ENCODE measurements at places on chromosomes 16 and 17.

- DNase-seq = no peak
These were observed 219.3 kb upstream of the GSE1 start for GRCh38 chr16:85393674-85394451.

GRCh38 chr17:12631076-12631475 is 34.6 kb upstream of the MYOCD start:
- DNase-seq = no peak

DNA sequence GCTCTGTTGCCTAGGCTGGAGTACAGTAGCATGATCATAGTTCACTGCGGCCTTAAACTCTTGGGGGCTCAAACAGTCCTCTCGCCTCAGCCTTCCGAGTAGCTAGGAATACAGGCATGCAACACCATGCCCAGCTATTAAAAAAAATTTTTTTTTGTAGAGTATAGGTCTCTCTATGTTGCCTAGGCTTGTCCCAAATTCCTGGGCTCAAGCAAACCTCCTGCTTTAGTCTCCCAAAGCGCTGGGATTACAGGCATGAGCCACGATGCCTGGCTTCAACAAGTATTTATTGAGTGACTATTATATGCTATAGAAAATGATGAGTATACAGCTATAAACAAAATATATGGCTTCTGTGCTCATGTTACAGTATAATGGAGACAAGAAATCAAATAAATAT is 66.7 kb upstream of the C17orf78 start:
- no peak for DNase-seq

DNA sequence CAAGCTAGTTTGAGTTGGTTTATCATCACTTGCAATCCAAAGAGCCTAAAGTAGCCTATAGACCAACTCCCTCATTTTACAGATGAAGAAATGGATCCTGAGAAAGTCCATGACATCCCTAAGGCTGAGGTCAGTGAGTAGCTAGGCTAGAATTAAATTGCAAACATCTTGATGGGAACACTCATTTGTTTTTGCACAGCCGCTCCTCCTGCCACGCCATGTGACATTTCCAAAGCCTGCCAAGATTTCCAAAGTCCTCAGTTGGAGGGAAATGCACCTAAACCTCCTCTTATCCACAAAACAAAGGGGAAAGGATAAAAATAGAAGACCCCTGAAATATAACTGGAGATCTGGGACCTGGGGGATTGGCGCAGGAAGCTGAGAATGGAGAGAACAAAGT is 15.0 kb downstream of the TMEM92 start:
- DNase-seq = no peak

- DNase-seq = no peak
These were observed 62.0 kb upstream of the TMEM132E start for GRCh38 chr17:34517406-34517805.

DNA sequence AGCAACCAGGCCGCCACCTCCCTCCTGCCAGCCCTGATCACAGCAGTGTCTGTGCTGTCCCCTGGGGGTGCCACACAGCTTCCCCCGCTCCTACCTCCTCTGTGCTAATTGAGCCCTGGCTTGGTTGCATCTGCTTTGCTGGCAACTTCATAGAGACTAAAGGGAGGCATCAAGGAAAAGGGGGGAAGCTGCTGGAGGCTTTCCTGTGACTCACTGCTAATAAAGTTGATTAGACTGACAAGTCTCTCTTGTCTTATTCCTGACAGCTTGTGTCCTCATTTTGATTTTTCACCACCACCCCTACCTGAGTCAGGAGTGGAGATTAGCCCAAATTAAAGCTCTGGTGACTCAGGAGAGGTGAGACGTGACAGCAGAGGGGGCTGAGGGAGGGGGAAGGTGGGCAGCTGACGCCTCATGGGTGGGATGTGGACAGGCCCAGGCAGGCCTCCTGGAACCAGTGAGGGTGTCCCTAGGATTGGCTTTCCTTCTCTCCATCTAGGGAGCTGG is 310.0 kb downstream of the CBLN1 start:
- DNase-seq = peak; percentile 73

DNA sequence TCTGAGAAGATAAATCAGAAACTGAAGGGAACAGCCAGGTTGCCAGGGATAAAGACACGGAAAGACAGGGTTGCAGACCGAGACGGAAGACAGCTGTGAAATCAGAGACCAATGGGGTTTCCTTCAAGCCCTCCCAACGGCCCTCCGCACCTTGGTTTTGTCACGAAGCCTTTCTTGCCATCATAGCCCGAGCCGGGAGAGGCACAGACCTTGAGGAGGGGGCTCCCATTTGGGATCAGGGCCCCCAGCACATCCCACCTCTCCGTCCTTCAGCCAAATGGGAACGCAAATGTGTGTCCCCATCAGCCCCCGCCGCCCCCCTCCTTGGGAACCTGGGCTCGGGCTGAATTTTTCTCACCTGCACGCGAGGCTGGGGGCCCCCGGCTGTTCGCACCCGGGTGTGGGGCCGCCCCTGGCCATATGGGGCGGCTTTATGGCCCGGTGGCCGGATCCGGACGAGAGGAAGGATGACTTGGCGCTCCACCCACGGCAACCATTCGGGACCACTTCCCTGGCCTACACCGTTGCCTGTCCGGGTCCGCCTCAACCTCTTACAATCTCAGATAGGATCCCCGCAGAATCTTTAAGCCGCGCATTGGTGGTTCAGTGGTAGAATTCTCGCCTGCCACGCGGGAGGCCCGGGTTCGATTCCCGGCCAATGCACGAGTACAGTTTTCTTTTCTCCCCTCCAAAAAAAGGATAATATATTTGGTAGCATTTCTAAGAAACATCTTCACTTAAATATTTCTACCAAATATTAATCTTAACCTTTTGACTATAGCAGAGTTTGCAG is 1.4 kb upstream of the HES7 start:
- peak; percentile 86 for DNase-seq

DNA sequence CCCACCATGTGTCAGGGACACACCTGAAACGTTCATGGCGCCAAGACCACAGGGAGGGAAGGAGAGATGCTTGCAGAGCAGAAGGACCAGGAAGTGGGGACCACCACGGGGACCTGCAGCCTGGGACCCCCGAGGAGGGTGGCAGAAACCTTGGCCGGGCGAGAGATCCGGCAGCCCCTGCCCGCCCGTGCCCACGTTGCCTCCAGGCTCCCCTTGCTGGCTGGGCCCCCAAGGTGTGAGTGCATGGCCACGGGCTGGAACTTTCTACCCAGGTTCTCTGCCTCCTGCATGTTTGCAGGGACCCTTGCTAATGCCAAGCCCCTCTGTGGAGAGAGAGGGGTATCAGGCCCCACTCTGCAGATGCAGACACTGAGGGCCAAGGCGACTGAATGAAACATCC is 50.4 kb downstream of the USP22 start:
- DNase-seq = no peak

- no peak for DNase-seq
These were observed 31.3 kb downstream of the MPHOSPH6 start for GRCh38 chr16:82138478-82139285.

DNA sequence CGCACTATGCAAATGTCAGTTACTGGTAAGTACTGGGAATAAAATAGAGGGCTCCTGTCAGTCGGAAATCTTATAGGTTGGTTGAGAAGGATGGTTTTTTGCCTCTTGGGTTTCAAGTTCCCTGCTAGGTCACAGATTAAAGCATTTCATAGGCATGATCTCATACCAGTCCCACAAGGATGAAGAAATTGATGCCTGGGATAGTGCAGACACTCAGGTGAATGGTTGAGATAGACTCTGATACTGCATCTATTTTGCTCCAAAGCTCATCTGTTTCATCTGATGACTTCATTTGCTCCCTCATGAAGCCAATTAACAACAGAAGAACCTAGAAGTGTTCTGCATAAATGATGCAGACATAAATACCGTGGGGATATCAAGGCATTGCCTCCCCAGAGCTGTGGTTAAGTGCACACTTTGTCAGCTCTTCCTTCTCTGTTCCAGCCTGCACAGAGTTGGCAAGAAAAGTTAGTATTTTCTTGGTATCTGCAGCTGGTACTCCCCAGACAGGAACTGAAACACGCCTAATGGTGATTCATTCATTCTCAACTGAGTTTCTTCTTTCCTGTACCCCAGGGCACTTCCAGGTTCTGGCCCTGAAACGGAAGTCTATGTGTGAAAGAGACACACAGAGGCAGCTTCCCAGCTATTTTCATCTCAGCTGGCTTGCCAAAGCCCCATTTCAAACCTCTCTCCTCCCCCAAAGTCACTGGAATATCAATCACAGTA is 418.3 kb upstream of the SALL1 start:
- no peak for DNase-seq

DNA sequence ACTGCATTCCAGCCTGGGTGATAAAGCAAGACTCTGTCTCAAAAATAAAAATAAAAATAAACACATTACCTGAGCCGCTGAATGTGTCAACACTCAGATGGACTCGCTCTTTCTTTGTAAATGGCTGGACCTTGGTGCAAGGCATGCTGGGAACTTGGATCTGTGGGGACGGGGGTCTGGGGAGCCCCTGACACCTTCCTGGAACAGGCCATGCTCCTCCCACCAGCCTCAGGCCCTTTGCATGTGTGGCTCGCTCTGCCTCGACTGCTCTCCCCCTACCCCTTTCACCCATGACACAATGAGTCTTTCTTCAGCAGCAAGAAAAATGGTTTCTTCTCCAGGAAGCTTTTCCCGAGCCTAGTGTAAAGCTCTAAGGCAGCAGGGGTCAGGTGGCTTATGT is 94.0 kb upstream of the CDH5 start:
- DNase-seq = peak; percentile 10

- DNase-seq = no peak
These were observed 153.9 kb upstream of the ZKSCAN2 start for GRCh38 chr16:25411396-25412081.

- no peak for DNase-seq
These were observed 2.5 kb downstream of the SEC14L1 start for GRCh38 chr17:77143306-77143705.

DNA sequence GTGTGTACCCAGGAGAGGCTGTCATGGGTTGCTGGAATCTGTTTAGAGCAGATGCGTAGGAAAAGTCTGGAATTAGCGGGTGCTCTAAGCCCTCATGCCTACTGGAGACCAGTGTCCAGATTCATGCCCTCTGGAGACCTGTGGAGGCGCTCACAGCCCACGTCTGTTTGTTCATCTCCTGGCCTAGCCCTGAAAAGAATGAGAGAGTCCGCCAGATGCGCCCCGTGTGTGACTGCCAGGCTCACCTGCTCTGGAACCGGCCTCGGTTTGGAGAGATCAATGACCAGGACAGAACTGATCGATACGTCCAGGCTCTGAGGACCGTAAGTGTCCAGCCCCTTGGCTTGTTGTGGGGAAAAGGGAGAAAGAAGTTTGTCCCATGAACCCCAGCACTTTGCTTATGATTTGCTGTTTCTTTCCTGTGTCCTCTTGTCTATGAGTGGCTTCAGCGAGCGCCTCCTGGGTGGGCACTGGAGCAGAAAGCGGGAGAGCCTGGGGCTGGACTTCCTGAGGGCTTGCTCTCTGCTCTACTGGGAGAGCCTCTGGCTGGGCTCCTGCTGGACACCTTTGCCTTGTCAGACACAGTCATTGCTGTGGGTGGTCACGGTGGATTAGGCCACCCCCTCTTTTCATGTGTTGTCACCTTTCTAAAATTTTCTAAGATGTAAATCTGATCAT is 35.3 kb downstream of the PRMT7 start:
- no peak for DNase-seq

DNA sequence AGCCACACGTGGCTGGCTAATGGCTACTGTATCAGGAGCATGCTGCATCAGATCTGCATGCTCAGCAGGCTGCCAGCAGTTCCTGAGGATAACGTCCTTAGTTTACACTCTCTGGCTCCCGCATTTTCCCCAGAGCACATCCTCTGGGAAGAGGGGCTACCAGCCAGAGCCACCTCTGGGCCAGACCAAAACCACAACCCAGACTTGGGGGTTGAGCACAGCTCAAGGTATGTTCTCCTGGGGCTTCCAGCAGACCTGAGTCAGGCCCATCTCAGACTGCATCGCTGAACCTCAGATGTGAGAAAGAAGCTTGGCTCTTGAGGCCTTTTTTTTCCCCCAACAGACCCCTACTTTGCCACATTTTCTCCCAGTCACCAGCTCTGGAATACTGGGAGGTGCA is 23.7 kb upstream of the WSCD1 start:
- DNase-seq = no peak

DNA sequence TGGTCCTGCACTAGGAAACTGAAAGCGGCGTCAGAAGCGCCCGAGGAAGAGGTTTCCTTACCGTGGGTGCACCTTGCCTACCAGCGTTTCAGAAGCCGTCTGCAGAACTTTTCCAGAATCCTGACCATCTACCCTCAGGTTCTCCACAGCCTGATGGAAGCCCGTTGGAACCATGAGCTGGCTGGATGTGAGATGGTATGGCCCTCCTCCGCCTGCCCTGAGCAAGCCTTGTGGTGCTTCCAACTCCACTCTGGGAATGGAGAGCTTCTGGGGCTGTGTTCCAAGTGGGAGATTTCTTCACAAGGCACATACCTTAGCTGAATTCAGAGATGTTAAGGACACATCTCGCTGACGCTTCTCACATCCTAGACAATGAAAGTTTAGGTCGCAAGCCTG is 51.8 kb upstream of the ENDOV start:
- DNase-seq = no peak

GRCh38 chr16:69724981-69725479 is 1.3 kb downstream of the NQO1 start:
- DNase-seq = peak; percentile 43

DNA sequence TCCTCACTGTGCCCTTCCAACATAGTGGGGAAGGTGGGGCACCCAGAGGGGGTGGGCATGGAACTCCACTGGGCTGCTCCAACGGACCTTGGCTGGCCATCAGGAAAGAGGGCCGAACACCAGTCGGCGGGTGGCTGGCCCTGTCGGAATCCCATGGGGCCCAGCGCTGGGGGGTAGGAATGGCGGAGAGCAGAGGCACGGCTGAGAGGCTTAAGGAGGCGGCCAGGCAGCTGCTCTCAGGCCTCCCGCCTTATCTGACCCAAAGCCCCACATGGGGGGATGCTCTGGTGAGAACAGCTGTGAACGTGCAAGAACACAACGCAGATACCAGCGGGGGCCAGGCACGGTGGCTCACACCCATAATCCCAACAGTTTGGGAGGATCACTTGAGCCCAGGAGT is 4.4 kb upstream of the MYO1C start:
- no peak for DNase-seq

DNA sequence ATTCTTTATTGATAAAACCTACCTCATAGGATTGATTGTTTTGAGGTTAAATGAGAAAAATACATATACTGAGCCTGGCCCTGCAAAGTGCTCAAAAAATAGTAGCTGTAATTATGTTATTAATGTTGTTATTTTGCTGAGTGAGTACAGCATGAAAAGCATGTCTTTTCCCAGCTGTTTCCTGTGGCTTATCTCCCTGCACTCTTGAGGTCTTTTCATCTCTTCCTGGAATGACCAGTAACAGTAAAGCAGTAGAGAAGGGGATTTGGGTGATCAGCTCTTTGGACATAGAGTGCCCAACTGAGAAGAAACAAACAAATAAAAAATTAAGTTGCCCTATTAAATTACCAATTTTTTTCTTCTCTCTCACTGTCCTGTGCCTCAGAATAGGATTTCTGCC is 53.7 kb downstream of the NFAT5 start:
- DNase-seq = no peak

- DNase-seq = no peak
These were observed 769.3 kb downstream of the KCNJ18 start for GRCh38 chr17:22461460-22462145.
